ENCODE measurements at places on chromosomes 3 and 15. TPM values are rescaled to one million over a fixed set of nuclear protein-coding genes. Genes with fewer than 3 reads are reported as not detected.

DNA sequence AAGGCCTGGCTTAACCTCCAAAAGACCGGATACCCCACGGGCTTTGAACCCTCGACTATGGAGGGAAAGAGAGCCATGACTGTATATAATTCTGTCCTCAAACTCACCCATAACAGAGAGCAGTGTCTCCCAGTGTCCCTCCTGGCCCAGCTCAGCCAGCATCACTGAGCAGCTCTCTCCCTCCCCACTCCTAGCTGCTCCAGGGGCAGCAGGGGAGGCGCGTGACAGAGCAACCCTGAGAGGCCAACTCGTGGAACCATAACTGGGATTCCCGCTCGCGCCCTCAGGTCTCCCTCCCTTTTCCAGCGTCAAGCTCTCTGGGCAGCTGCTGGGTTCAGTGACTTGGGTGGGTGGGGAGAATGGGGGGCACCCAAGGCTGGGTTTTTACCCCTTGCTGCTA lies 561 bp upstream of the CPLX3 start:
- no peak for DNase-seq

DNA sequence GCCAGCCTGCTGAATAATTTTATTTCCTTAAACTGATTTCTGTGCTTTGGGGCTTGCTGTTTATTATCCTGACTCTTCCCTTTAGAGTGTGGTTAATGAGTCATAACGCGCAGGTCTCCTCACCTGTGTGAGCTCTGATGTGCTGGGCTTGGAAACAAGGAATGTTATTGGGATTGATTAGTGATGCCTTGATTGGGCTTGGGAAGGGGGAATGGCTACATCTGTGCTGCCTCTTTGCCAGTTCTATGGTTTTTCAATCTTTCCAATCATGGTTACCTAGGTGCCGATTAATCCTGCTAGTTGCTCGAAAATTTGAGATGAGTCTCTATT lies 161.0 kb downstream of the THSD4 start:
- DNase-seq = no peak

GRCh38 chr3:197539651-197540051 lies 16.1 kb downstream of the BDH1 start:
- DNase-seq = no peak

DNA sequence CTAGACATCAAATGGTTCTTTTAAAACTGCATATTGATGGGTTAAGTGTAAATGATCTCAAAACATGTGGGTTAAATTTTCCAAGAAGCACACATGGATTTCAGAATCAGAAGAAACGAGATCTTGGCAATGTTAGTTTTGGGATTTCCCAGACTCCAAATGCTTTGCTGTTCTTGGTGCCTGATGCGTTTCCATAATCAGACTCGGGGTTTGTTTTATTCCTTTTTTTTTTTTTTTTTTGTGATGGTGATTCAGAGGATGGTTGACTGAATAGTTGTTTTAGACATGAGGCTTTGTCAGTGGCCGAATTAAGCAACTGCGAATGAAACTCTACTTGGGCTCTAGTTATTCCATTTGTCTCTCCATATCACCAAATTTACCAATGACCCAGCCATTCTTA lies 52.2 kb upstream of the FAM98B start:
- DNase-seq = no peak

DNA sequence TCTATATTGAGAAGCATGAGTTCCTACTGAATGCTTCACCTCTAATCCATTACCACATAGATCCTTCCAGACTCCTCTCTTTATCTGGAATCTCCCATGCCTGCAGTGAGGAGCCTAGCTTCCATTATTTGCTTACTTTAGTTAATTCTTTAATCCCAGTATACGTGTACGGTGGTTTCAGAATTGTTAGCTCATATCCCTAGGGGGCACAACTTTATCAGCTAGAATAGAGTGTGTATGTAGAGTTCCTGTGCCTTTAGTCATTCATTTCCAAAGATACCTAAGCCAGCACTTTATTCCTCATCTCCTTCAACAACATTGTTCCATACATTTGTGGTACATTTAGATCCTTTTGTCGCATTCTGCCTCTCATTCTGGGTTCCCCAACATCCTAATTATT lies 226.0 kb downstream of the TJP1 start:
- peak; percentile 26 for DNase-seq

DNA sequence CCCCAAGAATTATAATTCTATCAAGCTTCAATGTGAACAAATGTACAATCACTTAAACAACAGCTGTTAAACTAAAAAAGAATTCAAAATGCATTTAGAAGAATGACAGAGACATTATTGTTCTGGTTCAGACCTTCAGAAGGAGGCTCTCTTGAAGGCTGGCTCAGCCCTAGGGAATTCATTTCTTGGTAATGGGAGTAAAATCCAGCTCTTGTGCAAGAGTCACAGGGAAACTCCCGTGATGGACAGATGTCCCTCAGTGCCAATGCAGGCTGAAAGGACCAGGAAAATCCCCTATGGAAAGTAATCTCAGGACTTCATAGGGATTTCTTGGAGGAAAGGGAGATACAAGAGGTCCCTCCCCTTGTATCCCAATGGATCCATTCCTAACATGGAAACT lies 149.9 kb upstream of the STT3B start:
- no peak for DNase-seq

GRCh38 chr15:80202641-80203360 lies 49.2 kb downstream of the CTXND1 start:
- no peak for DNase-seq

DNA sequence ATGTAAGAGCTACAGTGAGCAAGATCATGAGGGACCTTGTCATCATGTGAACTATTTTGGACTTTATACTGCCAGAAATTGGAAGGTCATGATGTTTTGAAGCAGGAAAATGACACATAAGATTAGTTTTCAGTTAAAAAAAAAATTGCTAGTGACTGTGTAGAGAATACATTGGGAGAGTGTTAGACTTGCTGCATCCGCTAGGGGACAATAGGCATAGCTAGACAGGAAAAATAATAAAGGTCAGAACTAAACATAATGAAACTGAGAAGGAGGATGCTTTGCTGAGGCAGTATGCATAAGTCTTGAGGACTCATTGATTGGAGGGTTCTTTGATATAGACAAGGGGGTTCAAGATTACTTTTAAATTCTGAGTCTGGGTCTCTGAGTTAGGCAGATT lies 275.8 kb upstream of the KCNH8 start:
- no peak for DNase-seq

GRCh38 chr15:85551221-85551832 lies 170.9 kb downstream of the AKAP13 start:
- DNase-seq = no peak

- DNase-seq = no peak
These were observed 73.8 kb downstream of the AAGAB start for GRCh38 chr15:67180514-67181191.

DNA sequence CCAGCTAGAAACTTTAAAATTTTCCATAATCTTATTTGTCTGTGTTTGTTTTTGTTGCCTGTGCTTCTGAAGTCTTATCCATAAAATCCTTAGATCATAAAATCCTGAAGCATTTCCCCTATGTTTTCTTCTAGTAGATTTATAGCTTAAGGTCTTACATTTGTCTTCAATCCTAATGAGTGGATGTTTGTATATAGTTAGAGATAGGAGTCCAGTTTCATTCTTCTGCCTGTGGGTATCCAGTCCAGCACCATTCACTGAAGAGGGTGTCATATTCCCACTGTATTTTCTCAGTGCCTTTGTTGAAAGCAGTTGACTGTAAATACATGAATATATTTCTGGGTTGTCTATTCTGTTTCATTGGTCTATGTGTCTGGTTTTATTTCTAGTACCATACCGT lies 44.8 kb upstream of the SPSB4 start:
- DNase-seq = no peak

DNA sequence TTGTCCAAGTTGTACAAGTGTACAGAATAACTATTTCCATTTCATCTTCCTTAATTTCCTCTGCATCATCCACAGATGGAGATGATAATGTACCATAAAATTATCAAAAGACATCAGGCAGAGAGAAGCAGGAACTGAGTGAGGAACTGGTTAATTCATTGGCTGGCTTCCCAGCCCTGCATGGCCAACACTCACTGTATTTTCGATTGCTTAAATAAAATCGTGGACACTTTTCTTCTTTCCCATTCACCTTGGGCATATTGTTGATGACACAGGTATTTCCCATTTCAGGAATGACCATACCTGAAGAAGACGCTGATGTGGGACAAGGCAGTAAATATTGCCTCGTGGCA lies 144.2 kb upstream of the ABHD17C start:
- peak; percentile 17 for DNase-seq

DNA sequence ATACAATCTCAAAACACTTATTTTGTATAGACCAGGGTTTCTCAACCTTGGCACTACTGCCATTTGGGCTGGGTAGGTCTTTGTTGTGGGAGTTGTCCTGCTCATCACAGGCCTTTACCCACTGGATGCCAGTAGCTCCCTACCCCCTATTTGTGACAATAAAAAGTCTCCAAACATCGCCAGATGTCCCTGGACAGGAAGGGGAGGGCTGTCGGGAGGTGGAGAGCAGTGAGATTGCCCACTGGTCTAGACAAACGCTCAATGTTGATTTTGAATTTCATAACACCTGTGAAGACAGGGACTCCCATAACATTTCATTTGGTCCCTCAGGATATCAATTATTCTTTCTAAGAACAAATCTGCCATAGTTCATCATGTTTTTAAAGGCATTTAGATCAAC lies 151.7 kb upstream of the PTPRG start:
- no peak for DNase-seq

Gene HERC2
- total RNA-seq = 77.6 TPM

Gene SLC22A14
- not detected for total RNA-seq

Gene MYRIP
- 11.9 TPM for total RNA-seq

Gene SERPINI2
- not detected for total RNA-seq

Gene STRIT1
- not detected for total RNA-seq

Gene CCR2
- not detected for total RNA-seq

Gene MAGEL2
- total RNA-seq = not detected

Gene ARHGAP31
- 64.8 TPM for total RNA-seq

Gene SEMA3G
- 22.6 TPM for total RNA-seq

Gene KLF15
- 3.0 TPM for total RNA-seq
